ENCODE measurements at places on chromosomes 1 and 21. TPM values are rescaled to one million over a fixed set of nuclear protein-coding genes. Genes with fewer than 3 reads are reported as not detected.

The MTFR1L gene
- 34.2 TPM for total RNA-seq

The DNM3 gene
- total RNA-seq = 2.1 TPM

The TNFRSF8 gene
- 0.37 TPM for total RNA-seq

The KCNC4 gene
- total RNA-seq = 10.9 TPM

The IRF2BP2 gene
- 75.4 TPM for total RNA-seq

The CYP4A11 gene
- total RNA-seq = not detected

Data from uterine smooth muscle cell (primary cell).